ENCODE measurements at places on chromosomes 1 and 21.

GRCh38 chr1:149915429-149916192 is 2.0 kb downstream of the SV2A start:
- DNase-seq = no peak

GRCh38 chr1:10514490-10515235 is 39.9 kb downstream of the PEX14 start:
- DNase-seq = no peak

- DNase-seq = peak; percentile 77
Measured at GRCh38 chr1:167518331-167518700, at the start of gene CD247. CD247 (minus strand) TSS chr1:167518529; CDS start chr1:167518465, 64 bp downstream.

DNA sequence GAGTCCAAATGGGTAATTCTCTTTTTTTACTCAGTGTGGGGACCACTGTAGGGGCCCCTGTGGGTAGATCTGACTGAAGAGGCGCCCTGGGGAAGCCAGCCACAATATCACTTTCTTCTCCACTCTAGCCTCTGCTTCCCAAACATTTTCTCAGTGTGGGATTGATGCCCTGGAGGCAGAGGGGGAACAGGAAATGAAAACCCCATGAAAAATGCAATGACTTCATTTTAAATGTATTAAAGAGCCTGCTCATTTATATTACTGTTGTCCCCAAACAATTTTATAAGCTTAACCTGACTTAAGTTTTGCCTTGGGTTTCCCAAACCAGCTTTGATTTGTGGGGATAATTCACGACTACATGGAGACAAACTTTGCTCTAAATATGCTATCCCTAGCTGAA is 181.9 kb downstream of the C1orf94 start:
- DNase-seq = no peak

- DNase-seq = no peak
Measured at GRCh38 chr1:192887426-192887825, 78.6 kb downstream of the RGS2 start.

GRCh38 chr21:37749132-37749531 is 167.1 kb downstream of the KCNJ6 start:
- no peak for DNase-seq

GRCh38 chr21:37039411-37040075 is 33.0 kb downstream of the RIPPLY3 start:
- no peak for DNase-seq

DNA sequence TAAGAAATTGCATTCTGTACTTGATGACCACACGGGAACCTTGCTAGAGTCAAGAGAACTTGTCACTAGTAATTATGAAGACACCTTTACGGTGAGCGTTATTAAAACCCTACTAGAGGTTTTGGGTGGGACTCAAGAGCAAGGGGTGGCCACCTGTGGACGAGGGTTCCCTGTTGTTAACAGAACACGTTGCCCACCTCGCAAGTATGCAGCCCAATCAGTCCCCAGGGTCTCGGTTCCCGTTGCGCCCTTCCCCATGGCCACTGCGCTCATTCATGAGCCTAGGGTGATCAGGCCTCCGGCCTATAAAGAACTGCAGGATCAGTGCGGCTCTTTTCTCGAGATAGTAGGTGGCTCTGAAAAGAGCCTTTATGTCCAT is 30.2 kb upstream of the RNF187 start:
- no peak for DNase-seq

- DNase-seq = no peak
Measured at GRCh38 chr1:86052948-86053698, 103.4 kb downstream of the COL24A1 start.

DNA sequence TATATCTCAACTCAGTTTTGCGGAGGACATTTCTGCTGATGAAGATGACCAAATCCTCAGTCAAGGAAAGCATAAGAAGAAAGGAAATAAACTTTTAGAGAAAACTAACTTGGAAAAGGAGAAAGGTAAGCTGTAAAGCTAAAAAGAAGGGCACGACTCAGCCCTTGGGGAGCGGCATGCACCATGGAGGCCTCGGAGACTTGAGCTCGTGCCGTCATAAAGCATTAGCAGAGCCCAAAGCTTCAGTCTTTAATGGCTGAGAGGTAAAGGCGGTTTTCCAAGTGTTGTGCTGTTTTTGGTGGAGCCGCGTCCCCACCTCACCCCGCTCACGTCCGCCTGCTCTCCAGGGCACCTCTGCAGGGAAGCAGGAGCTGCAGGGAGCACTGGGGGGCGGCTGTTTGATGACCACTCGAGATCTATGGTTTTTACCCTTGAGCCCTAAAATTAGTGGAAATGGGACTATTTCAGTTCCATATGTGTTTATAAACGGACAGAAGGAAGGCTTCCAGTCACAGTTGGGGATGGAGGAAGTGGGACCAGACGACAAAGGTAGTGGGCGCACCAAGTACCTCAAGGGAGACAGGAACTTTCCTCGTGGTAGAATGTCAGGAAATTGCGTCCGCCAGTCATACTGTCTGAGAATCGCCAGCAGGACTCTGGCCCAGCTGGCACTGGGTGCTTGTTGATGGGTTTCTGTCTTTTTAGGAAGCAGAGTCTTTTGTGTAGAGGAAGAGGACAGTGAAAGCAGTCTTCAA is 27.6 kb downstream of the RRP1B start:
- DNase-seq = no peak

- DNase-seq = no peak
Measured at GRCh38 chr1:201553496-201554189, 14.7 kb downstream of the NAV1 start.

- peak; percentile 31 for DNase-seq
Measured at GRCh38 chr1:59046730-59047157, 250.2 kb upstream of the FGGY start.

DNA sequence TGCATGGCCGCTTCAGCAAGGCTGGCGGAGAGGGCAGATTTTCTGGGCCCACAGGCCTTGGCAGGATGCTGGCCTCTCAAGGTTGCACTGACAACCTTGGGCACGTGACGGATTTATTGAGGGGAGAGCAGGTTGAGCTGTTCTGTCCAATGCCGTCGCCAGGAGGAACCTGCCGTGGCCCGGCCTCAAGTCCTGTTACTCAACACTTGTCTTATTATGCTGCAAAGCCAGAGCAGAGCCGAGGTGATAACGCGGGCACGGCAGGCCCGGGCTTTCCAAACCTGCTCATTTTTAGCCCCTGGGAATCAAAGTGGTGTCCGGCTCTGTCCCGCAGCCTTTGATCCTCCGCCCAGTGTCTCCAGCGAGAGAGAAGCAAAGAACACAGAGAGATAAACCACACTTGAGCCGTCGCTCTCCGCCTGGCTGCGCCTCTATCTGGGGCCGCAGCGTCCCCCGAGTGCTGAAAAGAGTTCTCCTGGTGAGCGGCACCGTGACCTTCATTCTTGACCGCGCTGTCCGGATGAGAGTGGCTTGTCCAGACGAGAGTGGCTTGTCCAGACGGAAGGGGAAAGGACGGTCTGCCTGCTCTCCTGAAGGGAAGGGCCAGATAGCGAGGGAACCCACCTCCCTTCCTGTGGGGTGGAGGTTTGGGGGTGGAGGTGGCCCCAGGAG is 162.3 kb upstream of the ARHGEF16 start:
- no peak for DNase-seq

- no peak for DNase-seq
Measured at GRCh38 chr1:161510477-161510876, 5.2 kb downstream of the FCGR2A start.

- no peak for DNase-seq
Measured at GRCh38 chr1:97898948-97899347, 21.9 kb downstream of the DPYD start.

DNA sequence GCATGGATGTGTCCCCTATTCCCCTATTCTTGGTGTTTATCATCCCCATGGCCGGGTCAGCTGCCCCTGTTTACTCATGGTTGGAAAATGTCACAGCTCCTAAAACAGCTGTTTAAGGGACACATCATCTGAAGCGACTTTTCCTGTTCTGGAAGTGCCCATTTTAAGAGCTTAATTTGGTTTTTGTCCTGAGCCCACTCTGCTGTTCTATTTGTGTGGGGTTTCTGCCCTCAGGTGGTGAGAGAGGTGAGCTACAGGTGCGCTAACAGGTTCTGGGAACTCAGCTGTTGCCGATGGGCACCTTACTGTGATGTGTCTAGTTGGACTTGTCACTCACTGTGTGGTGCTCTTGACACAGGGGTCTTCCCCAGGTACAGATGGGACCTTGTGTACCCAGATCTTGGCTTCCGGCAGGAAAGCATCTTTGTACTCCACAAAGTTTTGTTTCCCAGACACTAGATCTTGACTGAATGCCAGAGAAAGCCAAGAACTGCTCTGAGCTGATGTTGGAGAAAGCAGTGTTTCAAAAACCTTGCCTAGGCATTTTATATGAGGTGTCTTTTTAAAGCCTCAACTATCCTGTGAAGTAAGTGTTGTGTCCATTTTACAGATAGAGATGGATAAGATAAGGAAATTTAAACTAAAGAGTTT is 59.0 kb upstream of the CD1D start:
- no peak for DNase-seq

DNA sequence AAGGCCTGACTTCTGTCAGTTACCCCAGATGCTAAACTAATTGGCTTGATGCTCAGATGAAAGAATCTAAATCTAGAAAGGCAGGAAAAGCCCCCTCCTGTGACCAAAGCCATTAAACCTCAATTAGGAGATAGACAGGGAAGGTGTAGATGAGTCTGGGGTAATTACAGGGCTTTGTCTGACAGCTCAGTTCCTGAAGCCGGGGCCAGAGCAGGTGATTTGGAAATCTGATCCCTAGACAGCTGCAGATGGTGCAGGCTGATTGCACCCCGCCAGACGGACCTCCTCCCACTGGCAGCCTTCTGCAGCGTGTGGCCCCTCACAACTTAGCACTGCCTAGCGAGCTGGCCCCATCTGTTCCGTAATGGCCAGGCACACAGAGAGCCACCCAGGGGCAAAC is 395.1 kb downstream of the HLX start:
- DNase-seq = no peak

GRCh38 chr21:38032082-38032801 is 116.0 kb upstream of the KCNJ6 start:
- DNase-seq = no peak

DNA sequence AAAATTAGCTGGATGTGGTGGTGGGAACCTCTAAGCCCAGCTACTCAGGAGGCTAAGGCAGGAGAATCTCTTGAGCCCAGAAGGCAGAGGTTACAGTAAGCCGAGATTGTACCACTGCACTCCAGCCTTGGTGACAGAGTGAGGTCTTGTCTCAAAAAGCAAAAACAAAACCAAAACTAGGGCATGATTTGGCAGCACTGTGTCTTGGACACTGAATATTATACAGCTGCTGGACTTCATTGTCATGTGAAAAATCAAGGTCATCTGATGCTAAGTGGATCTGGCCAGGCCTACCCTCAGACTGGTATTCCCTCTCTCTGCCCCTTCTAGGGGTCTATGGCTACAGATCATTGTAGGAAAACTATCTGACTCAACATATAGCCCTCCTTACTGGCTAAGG is 55.2 kb upstream of the MRPS6 start:
- DNase-seq = no peak

GRCh38 chr1:219566951-219567947 is 45.7 kb downstream of the ZC3H11B start:
- DNase-seq = no peak

DNA sequence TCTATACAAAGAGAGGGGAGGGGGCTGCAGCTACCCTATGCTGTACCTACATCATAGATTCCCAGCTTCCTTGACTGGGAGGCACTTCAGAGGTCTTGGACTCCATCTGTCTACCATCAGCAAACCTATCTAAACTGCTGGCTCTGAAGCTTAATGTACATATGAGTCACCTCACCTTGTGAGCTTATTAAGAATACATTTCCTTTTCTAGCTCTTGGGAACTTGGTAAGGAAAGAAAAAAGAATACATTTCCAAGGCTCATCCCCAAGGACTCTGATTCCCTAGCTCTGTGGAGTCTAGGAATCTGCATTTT is 50.0 kb upstream of the PRELP start:
- DNase-seq = no peak

DNA sequence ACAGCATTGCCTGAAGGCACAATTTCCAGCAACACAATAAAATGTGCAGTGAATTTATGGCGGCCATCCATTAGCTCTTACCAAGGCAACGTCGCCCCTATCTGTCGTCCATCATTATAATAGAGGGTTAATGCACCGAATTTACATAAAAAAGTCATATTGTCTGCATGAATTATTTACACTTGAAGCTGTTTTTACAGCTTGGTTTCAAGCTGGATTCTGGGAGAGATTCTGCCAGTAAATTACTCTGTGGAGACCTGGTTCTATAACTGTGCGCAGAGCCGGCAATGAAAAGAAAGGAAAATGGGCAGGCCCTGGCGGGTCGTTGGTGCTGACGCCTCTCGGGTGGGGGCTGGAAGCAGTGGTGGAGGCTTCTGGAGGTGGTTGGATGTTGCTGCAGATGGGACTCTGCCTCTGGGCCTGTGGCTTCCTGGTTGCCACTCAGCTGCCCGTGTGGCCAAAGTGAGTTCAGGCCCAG is 48.9 kb upstream of the POU3F1 start:
- no peak for DNase-seq

DNA sequence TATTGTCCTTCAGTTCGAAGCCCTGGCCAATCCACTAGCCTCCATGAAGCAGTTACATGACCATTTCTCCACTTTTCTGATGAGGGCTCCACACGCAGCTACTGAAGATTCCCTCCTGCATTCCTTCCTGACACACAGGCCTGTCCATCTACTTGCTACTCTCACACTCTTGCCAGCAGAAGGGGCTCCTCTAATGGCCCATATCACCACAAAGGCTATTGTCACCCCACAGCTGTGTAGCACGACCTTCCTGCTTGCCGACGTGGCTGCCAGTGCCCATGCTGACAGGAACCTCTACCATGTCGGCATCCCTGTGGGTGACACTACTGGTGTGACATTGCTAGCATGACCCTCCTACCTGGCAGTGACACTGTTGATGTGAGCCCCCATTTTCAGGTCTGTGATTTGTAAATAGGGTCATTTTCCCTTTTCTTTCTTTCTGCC is 1528.6 kb upstream of the TPTE start:
- no peak for DNase-seq

DNA sequence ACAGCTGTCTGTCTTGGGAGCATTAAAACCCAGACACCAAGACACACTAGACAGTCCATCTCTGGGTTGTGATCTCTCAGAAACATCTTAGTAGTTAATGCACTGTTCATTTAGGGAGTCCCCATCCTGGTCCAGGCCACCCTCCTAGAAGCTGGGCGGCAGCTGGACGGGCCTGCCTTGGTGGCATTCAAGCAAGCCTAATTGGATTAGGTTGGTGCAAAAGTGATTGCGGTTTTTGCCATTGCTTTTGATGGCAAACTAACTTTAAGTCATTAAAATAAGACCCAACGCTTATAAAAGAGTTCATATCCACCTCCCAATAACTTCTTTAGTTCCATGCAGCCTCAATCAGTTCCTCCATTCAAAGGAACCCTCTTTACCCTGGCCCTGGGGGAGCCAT is 21.7 kb downstream of the ATP5PO start:
- DNase-seq = no peak

DNA sequence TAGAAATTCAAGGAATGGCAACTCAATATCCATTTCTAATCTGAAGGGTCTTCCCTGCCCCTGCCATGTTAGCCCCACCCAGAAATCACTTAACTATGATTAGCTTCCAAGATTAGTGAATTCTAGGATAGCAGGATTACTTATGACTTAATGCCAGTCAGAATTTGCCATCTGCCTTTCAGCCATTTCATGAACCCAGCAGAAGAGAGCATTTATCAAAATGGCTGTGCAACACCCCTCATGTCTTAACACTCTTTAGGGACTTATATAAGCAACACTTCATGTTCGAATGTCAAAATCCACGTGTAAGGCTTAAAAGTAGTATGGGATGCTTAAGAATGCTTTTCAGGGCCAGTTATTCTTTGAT is 288.5 kb downstream of the NFIA start:
- DNase-seq = no peak

- DNase-seq = no peak
Measured at GRCh38 chr1:38929476-38929875, 12.2 kb downstream of the RHBDL2 start.

GRCh38 chr21:41768437-41769042 is 1.7 kb upstream of the RIPK4 start:
- DNase-seq = peak; percentile 12

- no peak for DNase-seq
Measured at GRCh38 chr1:226107471-226108460, 45.2 kb downstream of the H3-3A start.
